ENCODE measurements at places on chromosomes 2 and 18.
A peak's percentile ranks its signal among the peaks of the same experiment; 100 is the strongest.

- DNase-seq = no peak
Measured at GRCh38 chr18:62388855-62389760, 64.0 kb downstream of the TNFRSF11A start.

DNA sequence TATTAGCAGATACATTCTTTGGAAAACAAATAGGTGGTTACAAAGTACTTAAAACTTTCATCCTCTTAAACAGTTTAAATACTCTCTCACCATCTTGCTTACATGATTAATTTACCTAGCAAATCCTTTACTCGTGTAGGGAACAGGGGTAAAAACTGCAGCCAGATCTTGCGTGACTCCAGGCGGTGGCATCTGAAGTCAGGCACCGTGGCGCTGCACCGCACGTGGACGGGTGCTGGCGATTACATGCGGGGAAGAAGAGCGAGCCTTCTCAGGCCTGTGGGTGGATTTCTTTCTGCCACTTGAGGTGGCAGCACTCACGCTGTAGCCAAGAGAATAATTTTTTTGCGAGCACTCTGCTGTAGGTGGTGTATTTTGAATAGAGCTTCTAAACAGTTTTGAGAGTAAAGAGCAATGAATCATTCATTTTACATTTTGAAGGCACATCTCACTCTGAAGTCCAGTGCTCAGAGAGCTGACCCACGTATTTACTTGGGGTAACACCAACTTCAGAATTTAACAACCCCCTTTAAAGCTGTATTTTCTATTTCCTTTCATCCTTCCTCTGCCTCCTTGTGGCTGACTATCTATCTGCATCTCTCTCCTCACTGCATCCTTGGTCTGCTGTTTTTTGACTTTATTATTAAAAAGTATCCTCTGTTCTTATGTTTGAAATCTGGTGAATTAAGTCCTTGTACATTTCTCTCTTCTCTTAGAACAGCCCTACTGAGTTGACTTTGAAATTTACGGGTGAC, 68.9 kb downstream of the EPAS1 start:
- DNase-seq = no peak

GRCh38 chr2:183383854-183384253, 259.6 kb downstream of the NUP35 start:
- DNase-seq = no peak

DNA sequence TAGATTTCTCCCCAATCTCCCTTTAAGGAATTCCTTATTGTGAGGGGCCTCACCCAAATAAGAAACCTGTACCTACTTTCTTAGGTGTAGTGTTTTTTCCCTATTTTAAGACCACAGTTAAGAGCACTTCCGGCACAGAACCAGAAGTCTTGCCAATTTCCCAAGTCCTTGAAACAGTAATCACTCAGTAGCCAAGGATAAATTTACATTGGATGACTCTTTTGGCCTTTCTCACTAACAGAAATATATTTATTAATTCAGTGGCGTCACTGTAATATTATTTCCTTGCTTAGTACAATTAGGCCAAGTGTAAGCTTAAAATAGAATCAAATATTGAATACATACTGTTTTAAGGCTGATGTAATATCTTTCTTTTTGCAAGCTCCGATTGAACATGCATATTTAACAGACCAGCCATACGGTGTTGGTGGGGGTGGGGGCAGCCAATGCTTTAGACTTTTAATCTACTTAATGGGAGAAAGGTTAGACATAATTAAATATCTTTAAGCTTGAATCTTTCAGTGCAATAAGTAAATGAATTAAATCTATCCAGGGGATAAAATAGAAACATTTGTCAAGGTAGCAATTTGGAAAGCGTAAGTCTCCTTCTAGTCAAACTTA, 50.8 kb upstream of the ITGA6 start:
- DNase-seq = no peak

GRCh38 chr18:9839211-9839610, 46.6 kb upstream of the TXNDC2 start:
- DNase-seq = no peak

- no peak for DNase-seq
Measured at GRCh38 chr2:179817181-179817841, 44.1 kb downstream of the ZNF385B start.

DNA sequence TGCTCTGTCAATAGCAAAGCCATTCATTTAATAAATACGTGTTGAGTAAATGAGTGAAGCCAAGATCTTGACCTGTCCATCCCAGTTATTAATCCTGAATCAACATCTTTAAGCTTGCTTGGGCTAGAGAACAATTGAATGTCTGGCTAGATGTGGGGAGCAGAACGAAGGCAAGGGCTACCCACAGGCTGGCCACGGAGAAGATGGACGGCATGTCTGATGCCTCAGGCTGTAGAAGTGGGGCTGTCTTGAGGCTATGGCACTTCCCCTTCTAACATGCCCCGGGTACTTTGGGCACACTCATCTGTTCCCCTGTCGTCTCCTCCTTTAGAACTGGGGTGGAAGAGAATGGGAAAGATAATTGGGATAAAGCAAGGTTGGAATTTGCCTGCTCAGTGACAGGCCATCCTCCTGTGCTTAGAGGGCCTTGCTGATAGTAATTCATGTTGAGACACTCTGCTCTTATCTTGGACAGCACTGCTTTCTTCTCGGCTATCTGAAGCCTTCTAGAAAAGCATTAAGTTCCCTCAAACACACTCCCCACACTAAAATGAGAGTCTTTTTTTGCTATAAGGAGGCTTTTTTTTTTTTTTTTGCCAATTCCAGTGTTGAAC, 225.7 kb downstream of the MREG start:
- no peak for DNase-seq

DNA sequence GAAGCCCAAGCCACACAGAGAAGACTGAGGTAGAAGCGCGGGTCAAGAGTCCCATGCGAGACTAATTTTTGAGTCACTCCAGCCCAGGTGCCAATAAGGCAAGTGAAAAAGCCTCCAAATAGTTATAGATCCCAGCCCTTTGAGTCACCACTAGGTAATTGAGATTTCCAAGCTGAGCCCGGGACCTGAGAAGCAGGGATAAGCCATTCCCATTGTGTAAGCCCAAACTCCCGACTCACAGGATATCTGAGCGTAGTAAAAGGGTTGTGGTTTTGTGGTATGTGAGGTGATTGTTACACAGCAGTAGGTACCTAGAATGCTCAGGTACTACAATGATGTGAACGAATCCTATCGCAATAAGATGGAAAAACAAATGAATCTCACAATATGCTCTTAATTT, 560.7 kb downstream of the DSC3 start:
- DNase-seq = no peak

DNA sequence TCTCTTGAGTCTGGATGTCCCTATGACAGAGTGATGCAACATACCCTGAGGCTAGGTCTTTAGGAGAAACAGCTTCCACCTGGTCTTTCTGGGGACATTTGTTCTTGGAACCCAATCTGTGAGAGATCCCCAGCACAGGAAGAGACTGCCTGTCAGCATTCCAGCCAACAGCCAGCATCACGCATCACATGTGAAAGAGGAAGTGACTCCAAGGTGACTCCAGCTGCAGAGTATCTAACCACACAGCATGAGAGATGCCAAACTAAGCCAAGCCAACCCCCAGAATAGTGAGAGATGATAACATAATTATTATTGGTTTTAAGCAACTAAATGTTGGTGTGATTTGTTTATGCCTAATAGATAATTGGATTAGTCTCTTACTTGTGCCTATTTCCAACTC, 35.7 kb downstream of the C18orf63 start:
- DNase-seq = no peak

DNA sequence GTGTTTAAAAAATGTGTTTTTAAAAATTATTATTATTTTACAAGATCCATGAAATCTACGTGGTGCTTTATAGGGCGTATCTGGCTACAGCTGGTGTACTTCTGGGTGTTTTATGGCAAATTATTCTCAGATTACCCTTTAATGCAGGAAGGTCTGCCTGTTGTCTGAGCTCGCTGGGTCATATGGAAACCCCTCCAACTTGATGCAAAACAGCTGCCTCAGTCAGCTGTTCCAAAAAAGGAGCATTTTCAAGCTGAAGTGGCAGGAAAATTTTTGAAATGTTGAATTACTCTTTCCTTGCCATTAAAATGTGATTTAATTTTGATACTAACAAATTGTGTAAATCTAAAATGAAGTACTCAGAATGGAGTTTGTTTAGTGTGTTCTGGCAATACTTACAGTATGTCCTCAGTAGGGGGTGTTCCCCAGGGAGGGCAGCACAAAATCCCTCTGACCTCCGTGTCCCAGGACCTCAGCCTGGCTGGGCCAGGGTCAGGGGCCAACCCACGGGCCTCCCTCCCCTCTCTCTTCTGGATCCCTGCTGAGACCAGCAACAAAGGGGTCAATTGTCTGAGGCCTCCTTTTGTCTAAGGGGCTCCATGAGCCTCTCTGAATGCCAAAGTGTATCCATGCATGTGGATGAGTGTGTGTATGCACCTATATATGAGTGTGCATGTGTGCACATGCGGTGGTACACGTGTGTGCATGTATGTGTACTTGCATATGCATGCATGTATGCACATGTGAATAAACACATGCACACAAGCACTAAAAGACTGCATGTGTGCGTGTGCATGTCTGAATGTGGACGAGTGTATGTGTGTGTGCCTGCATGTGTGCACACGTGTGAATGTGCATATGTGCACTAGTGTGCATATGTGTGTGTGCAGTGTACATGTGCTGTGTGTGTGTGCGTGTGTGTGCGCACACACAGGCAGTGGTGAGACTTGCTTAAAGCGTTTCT, 105.4 kb downstream of the ACOXL start:
- DNase-seq = no peak

DNA sequence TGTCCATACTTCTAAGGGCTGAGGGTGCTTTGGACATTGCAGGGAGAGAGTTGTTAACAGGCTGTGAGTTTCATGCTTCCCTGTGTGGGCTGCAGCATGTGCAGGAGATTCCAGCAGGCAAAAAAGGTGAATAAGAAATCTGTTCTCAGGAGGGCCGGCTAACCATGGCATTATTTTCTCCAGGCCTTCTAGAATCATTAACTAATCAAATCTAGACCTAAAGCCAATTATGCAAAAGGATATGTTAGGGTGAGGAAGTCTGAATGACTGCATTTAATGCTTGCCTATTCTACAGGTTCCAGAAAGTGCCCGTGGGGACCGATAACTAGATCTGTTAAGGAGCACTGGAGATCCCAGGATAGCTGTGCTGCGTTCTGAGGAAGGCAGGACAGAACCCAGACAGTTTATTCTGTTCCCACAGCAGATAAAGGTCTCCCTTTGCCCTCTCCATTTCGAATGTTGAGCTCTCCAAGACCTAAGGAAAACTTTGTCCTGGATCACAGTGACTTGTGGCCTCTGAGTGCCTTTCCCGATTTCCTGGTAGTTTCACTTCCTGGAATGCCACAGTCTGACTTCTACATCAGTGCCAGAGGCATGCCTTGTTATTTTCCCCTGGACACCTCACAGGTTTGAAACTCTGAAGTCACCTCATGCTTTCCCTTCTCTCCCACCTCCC, 50.0 kb upstream of the ZFP36L2 start:
- DNase-seq = no peak

DNA sequence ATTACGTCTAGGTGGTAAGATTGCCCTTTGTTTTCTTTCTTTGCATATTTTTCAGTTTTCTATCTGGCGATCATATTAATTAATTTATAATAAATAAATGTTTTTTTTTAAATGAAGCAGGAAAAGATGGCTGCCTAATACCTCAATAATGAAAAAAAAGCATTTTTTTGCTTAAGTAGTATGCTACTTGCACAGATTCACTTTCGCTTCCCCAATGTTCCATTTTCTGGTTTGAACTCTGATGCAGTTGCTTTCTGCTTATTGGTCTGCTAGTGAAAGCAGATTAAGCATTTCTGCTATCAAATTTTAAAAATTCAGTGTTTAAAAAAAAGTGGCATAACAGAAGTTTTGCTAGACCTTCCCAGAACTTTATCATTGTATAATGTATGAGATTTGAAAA, 11.9 kb upstream of the TMEM182 start:
- no peak for DNase-seq

- DNase-seq = peak; percentile 27
Measured at GRCh38 chr18:48806551-48807261, 144.1 kb downstream of the SMAD7 start.

DNA sequence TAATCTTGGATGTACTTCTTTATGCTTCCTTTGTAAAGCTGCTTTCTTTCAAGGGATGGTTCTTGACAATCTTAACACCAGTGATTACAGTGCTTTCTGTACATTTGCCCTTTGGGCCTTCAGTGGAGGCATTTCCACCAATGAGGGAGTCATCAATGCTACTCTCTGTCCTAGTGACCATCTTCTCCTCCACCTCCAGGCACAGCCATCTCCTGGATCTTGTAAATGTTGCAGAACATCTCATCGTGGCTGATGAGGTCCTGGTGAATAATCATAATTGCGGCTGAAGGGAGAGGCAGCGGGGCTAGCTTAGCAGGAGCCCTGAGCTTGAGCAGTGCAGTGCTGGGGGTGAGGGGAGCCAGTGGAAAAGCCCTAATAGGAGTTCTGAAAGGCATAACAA, 32.5 kb downstream of the IDH1 start:
- no peak for DNase-seq

DNA sequence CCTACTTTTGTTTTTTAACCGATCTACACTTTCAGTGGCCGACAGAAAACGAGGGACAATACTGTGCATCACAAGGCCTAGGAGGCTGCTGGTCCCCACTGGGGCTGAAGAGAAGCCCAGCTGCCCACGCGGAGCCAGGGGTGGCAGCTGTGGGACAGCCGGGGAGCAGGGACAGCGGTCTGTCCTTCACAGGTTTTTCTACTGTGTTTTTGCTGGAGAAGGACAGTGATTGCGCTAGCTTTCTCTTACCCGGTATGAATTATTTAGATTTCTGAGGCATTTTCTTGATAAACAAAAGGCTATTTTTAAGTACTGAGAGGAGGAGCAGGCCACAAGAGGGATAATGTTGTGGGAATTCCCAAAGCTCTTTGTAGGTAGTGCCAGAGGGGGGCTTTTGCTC, 219.8 kb downstream of the ATAD2B start:
- DNase-seq = no peak

GRCh38 chr18:61825386-61825785, 67.4 kb downstream of the RNF152 start:
- DNase-seq = no peak

DNA sequence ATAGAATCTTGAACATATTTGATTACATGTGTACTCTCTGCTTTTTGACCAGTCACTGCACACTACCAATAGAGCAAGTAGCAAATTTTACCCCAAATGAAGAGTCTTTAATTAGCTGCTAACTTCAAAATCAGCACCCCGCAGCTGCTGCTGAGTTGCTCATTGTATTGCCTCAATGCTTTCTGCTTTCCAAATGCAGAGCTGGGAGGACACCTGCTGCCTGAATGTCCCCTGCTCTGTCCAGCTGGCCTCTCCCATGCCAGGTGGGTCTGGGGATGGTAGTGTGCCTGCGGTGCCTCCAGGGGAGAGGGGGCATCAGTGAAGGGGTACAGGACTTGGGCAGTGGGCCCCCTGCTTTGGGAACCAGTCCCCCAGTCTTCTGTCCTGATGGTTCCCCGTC, 184.8 kb downstream of the PRKCE start:
- no peak for DNase-seq

DNA sequence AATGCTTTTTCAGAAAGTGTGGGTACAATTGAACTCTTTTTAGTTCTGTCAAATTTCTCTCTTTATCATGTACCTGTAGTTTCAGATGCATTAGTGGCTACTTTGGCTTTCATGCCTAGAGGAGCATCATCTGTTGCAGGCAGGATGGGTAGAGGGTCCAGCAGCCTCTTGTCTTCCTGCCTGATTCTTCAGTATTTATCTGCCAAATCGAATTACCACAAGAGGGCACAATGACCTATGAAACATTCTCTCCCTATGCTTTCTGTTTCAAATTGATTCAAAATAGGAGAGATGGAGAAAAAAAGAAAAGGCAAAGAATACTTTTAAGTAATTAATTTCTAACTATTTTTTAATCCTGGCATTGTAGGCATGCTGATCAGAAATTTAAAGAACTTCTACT, 477.2 kb downstream of the TRIB2 start:
- DNase-seq = no peak

GRCh38 chr2:99726691-99727090, 236.9 kb upstream of the REV1 start:
- no peak for DNase-seq
